ENCODE measurements at places on chromosomes 2 and 18. TPM values are rescaled to one million over a fixed set of nuclear protein-coding genes. Genes with fewer than 3 reads are reported as not detected.
A peak's percentile ranks its signal among the peaks of the same experiment; 100 is the strongest.

DNA sequence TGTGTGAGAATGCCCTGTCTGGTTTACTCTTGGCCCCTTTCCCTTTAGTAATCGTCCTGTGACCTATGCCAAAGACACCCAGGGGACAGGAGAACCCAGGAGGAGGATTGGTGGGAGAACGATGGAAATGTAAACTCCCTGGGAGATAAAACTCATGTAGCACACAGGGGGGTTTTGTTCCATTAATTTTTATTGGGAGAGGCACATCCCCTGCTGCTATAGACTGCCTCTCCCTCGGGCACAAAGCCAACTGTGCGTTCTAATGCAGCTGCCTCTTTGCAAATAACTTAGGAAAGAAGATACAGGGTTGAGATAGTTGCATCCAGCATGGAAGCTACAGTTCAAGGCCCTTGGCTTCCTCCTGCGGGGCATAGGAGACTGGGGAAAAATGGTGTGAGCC, 489.6 kb downstream of the SLC4A3 start:
- no peak for DNase-seq

- DNase-seq = no peak
Observed at GRCh38 chr2:28343184-28343942, 49.3 kb upstream of the FOSL2 start.

DNA sequence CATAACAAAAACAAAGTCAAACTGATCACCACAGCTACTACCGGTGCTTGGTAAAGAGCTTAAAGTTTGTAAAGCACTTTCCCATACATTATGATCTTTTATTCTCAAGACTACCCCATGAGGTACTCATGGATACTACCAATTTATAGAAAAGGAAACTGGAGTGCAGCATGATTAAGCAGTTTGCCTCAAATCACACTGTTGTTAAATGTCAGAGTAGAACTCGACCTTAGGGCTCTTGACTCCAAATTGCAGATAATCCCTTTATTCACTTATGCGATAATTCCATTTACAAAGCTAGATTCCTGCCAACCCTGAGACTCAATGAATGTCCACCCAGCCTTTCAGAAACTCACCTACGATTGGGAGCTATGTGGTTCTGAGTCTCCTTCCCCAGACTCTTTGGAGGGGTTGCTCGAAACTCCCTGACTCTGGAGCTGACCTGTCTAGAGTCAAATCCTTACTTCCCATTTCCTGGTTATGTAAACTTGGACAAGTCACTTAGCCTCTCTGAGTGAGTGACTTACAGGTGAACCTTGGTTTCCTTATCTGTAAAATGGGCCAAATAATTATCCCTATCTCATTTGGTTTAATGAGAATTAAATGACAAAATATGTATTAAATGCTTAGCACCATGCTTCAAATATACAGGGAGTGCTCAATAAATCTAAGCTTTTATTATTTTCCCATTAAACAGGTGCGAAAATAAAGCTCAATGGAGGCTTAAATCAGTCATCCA, 47.4 kb downstream of the PSD4 start:
- no peak for DNase-seq

Gene TRPM8
- not detected for total RNA-seq

Gene EFHD1
- total RNA-seq = 0.58 TPM

- no peak for DNase-seq
Observed at GRCh38 chr18:26765498-26765897, 100.0 kb downstream of the AQP4 start.

DNA sequence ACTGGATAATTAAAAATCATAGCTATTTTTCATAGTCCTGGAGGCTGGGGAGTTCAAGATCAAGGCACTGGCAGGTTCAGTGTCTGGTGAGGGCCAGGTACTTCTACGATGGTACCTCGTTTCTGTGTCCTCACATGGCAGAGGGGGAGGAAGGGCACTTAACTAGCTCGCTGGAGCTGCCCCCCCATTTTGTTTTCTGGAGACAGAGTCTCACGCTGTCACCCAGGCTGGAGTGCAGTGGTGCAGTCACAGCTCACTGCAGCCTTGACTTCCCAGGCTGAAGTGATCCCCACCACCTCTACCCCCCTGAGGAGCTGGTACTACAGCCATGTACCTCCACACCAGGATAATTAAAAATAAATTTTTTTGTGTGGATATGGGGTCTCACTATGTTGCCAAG, 40.3 kb downstream of the ASB1 start:
- no peak for DNase-seq

DNA sequence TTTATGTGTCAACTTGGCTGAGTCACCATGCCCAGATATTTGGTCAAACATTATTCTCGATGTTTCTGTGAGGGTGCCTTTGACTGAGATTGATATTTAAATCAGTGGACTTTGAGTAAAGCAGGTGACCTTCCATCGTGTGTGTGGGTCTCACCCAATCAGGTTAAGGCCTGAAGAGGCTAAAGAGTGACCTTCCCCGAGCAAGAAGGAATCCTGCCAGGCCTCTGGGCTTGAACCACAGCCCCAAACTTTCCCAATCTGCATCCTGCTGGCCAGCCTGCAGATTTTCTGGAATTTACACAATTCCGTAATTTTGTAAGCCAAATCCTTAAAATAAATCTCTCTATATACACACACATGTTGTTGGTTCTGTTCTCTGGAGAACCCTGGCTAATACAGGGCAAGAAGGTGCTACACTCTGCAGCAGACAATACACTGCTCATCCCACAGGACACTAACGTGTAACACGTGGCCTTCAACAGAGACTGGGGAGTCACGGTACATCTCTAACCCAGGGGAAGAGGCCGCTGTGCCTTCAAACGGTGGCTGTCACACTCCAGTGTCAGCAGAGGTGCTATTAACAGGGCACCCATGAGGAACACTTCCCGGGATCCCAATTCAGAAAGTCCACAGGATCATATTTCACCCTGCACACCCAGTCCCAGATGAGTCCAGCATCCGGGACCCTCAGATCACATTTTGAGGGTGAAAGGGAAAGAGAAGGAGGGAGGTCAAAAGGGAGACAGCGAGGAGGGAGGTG, 113.1 kb upstream of the ID2 start:
- DNase-seq = no peak

- DNase-seq = no peak
Observed at GRCh38 chr2:10022966-10023662, 20.2 kb upstream of the KLF11 start.

- no peak for DNase-seq
Observed at GRCh38 chr2:229392196-229392595, 121.1 kb upstream of the PID1 start.

DNA sequence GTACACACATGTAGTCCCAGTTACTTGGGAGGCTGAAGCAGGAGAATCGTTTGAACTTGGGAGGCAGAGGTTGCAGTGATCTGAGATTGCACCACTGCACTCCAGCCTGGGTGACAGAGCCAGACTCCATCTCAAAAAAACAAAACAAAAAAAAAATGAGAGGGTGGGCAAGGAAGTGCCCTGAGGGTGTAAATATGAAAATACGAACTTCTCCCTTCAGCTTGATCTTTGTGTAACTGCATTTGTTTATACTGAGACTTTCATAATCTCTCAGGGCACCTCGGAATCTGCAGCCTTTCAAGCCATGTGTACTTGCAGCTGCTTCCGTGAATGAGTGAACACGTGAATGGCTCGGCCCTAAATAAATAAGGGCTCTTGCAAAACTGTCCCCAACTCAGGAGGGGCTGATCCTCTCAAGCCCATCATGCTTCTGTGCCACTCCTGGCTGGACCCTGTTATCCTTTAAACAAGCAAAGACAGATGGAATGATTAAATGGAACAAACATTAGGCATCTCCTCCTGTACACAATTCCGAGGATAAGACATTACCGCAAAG, 96.8 kb downstream of the BOD1L2 start:
- no peak for DNase-seq

DNA sequence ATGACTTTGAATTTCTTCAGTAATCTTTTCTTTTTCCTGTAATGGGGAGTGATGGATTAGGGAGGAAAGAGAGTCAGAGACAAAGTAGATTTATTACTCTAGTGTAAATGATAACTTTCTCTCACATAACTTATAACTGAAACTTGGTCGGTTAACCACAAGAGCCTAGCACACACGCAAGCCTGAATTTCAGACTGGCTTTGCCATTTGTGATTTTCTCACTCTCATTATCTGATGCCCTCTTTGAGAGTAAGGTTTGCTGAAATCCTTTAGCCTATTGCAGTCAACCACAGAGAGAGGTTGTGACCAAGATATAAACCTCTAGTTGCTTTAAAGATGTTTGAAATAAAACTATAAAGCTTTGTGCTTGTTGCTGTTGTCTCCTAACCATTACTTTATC, 117.9 kb upstream of the NETO1 start:
- no peak for DNase-seq

DNA sequence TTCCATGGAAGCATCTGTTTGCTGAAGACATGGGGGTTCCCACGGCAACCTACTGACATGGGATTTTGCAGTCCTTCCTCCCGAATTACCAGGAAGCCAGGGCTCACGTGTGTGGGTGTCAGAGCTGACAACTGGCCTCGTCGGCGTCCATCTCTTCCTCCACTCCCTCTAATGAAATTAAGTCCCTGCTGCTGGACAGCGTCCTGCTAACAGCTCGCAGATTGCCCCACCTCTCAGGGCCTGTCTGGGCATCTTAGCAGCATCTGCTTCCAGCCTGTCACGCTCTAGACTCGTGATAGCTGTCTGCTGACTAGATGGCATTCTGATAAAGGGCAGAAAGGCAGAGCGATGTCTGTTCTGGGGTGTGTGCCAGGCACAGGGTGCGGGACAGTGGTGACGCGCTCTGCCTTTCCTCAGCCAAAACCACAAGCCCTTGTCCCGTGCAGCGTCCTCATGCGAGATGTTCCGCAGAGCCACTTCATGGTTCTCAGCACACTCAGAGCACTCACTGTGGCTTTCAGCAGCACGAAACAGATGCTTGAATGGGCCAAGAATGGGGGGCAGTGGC, 161.1 kb downstream of the ARL4C start:
- peak; percentile 79 for DNase-seq

DNA sequence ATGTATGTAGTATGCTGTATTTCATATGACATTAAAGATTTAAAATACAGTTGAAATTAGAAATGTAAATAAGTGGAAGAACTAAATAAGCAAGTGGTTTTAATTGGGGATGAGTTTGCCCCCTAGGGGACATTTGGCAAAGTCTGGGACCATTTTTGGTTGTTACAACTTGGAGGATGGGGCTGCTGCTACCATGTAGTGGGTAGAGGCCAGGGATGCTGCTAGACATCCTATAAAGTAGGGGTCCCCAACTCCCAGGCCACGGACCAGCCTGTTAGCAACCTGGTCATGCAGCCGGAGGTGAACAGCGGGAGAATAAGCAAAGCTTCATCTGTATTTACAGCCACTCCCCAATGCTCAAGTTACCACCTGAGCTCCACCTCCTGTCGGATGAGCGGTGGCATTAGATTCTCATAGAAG, 27.9 kb upstream of the ASNSD1 start:
- peak; percentile 51 for DNase-seq

DNA sequence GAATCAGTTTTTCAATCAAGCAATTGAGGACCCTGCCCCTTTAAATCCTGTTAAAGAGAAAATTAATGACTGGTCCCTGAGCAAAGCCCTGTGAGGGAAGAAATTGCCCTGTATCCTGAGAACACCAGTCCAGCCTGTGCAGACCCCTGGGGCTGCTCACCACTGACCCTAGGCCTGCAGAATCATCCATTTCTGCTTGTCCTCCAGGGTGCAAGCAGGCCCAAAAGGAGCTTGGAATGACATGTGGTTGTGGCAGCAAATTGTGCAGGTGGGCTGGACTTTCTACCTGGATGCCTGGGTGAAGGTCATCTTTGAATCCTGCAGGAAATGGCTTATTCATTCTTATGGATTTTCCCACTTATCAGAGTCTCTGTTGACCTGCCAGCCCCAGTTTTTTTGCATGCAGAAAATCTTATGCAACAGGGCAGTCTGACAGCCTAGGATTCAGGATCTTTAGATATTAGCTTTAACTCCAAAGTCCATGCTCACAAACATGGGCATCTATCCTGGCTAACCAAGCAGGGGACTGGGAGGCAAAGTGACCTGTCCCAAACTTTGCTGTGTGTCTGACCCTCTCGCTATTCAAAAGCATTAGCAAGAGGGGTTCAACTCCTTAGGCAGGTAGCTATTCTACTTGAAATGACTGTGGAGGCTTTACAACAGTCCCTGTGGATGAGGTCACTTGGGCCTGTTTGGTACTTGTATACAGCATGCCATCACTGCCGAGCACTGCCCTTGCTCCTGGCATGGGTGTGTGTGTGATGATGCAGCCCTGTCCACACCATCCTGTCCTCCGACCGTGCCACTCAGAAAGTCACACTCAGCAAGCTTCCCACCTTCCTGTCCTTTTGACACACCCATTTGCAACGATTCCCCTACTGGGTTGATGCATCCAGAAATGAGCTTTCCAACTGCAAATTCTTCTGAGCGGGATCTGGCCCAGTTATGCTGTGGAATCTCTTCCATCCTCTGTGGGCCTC, 85.3 kb downstream of the CAPN13 start:
- no peak for DNase-seq

Gene ZAP70
- 883 TPM for total RNA-seq

Gene SLC4A1AP
- total RNA-seq = 26.0 TPM

DNA sequence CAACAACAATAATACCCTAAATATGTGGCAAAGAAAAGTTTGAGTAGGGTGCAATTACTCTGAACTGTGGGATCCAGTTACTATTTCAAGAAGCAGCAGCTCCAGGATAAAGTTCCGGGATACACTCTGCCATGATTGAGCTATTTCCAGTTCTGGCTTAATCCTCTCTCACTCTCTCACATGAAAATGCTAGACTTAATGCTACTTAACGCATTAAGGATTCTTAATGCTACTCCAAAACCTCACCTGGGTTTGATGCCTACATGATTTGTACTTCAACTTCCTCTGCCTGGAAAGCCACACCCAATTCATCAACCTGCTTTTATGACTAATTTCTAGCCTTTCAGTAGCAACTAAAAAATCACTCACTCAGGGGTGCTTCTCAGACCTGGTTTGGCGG, 151.1 kb upstream of the HNMT start:
- no peak for DNase-seq

DNA sequence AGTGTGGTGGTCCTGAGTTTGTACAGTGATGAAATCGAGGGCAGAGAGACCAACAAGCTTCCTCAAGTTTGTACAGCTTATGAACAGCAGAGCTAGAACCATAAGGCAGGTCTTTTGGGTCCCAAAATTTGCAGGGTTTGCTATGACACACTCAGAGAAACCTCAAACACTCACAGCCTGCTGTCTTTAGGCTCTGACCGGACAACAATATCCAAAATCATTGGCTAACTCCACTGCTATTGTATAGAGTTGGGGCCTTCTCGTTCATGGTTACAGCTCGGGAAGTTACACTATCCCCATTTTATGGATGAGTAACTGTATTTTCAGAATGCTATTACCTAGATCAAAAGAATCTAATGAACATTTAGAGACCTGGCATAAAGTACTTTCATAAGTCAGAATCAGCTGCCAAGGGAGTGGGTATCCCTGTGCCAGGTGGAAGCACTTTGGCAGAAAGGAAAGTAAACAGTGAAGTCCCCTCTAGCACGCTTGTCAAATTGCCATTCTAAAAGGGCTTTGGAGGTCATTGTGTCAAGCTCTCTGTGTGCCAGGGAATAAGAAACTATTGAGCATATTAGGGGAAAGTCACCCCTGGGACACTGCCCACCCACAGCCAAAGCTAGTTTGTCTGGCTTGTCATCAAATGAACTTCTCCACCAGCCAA, 331.8 kb downstream of the ALK start:
- no peak for DNase-seq

- DNase-seq = no peak
Observed at GRCh38 chr18:12478269-12479047, 70.7 kb downstream of the PRELID3A start.

- no peak for DNase-seq
Observed at GRCh38 chr2:47226132-47226922, 71.2 kb upstream of the STPG4 start.

Gene FSIP2
- total RNA-seq = 1.5 TPM

GRCh38 chr2:103616891-103617290, 855.1 kb downstream of the TMEM182 start:
- no peak for DNase-seq
